ENCODE measurements at places on chromosomes 3 and 15.

GRCh38 chr3:19364148-19364547 is 215.8 kb downstream of the KCNH8 start:
- no peak for DNase-seq

GRCh38 chr3:189792046-189792929 is 161.1 kb downstream of the TP63 start:
- DNase-seq: no peak

GRCh38 chr3:144466114-144466513 is 494.5 kb downstream of the DIPK2A start:
- no peak for DNase-seq

GRCh38 chr15:52421029-52421428 is 107.7 kb downstream of the MYO5A start:
- DNase-seq: no peak

DNA sequence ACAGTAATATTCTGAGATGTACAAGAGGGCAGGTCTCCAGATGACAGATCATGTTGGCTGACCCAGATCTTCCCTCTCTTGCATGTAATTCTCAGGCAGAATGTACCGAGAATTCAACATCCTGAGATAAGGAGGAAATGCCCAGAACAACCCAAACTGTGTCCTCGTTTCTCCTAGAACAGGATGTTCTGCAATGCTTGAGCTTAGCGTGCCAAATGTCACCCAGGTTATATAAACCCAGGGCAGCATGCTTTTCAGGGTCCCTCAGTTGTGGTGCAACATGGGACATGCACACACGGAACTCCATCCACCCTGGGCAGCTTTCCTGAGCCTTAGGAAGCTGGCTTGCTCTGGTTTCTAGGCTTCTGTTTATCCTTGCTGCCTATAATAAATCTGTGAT is 102.1 kb upstream of the CMC1 start:
- no peak for DNase-seq

DNA sequence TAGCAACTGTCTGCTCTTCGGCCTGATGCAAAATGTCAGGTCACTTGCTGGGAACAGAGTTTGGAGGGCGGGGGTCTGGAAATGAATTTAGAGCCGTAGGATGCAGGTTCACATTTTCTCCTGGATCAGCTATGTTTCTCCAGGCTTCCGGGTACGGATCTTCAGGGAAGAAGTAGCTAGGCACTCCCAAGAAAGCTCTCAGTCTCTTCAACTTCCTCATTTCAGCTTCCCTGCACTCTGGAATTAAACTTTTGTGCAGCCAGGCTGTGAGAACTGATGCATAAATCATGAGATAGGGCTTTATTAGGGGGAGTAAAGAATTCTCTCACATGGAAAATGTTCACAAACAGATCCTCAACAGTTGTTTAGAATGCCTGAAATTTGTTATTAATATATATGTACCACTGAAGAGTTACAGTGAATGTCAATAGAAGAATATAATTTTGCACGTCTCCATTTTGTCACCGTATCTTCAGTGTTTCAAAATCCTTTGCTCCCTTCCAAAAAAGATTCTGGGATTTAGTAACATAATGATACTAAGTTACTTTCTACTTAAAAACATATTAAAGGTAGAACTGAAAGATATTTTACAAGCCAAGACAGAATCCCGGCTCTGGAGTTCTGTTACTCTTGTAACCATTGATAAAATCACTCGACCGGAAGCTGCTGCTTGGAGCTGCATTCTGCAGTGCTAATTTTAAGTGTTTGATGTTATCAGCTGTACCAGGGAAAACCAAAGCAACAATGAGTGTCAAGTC is 178.5 kb upstream of the P2RY1 start:
- no peak for DNase-seq

- DNase-seq: no peak
Measured at GRCh38 chr3:144380849-144381248, 409.2 kb downstream of the DIPK2A start.

DNA sequence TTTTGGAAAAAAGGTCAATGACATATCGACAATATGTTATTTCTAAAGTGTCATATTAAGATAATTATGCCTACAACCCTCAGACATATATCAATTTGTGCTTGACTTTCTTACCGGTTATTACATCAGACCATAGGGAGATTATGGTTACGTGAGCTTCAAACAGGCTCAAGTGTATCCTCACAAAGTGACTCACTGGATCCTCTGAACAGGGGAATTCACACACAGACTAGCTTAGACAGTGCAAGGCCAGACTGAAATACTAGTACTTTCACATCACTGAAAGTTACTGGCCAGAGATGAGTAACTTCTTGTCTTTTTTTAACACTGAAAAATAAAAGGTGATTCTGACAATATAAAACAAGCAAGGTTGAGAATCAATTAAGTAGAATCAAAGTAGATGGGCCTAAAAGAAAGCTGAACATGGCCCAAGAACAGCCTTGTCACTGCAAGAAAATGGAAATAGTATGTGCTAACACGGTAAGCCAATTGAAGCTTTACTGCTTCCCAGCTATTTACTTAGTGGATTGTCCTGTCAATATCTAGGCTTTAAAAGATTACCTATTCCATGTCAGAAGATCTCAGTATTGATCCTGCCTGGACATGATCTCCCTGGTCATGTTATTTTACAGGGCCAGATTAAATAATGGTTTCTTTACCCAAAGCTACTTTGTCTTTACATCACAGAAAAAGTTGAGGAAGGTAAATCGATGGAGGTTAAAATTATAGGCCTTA is 848.6 kb downstream of the ROBO1 start:
- peak; percentile 93 for DNase-seq

- DNase-seq: peak; percentile 78
Measured at GRCh38 chr3:24506966-24507775, 12.5 kb upstream of the THRB start.

DNA sequence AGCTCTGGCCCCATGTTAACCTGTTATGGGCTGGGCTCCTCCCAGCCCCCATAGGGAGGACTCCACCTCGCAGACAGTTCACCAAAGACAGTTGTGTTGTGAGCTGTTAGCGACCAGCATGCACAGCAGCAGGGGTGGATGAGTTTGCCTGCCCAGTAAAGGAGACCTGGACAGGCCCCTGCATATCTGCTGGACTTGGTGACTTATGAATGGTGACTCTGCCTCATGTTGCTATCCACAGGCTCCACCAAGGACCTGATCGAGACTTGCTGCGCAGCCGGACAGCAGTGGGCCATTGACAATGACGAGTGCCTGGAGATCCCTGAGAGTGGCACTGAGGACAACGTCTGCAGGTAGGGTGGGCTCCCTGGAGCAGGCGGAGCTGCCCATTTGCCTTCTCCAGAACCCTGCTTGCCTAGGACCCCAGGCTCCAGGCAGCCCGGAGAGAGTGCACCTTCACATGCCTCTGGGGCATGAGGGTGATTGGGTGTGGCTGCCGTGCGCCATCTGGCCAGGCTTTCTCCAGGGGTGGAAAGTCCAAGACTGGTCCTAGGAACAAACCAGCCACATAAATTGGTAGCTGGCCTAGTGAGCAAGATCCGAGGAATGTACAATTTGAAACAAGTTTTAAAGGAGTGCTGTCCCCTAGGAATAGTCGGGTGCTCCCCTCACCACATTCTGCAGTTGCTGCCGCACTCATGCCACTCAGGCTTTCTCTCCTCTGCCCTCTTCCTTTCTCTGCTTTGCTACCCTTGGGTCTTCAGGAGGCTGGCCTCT is 59.1 kb downstream of the FBLN2 start:
- DNase-seq: no peak

- no peak for DNase-seq
Measured at GRCh38 chr15:59116141-59116540, 11.2 kb downstream of the CCNB2 start.

DNA sequence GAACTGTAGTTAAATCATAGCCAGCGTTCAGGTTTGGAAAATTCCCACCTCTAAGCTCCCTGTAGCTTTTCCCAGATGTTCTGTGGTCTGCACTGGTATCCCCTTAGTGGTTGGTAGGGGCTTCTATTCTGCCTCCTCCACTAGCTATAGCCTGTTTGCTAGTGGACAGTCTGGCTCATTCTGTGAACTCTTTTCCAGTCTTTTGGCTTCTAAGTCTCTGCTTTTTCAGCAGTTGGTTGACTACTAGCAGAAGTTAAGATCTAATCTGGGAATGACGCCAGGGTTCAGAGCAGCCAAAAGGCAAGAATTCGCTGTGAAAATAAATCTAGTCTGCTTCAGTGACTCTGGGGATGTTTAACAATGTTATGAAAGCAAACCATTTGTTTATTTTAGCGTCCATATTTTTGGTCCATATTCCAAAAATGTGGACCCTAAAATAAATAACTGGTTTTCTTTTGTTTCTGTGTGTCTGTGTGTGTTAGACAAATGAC is 73.7 kb upstream of the WDR72 start:
- DNase-seq: peak; percentile 1

- DNase-seq: peak; percentile 93
Measured at GRCh38 chr15:62569460-62570404, 404.6 kb upstream of the C2CD4B start.

- DNase-seq: peak; percentile 30
Measured at GRCh38 chr15:95887666-95888390, 442.7 kb upstream of the NR2F2 start.

DNA sequence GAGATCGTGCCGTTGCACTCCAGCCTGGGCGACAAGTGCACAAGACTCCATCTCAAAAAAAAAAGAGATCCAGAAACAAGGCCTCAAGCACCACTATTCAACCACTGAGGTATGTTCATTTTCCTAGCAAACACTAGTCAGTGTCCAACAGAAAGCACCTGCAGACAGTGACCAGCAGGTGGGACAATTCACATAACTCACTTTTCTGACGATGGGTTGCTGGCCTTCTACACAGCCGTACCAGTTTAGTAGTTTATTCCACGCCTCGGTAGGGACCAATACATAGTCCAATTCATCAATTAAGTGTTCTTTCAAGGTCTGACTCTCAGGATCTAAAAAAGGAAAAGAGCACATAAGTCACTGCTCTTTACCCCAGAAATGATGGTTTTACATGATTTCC is 12.4 kb downstream of the USP4 start:
- DNase-seq: no peak

GRCh38 chr3:88263417-88264100 is 113.8 kb downstream of the C3orf38 start:
- DNase-seq: no peak

- DNase-seq: no peak
Measured at GRCh38 chr3:38332201-38332600, 14.4 kb upstream of the XYLB start.

DNA sequence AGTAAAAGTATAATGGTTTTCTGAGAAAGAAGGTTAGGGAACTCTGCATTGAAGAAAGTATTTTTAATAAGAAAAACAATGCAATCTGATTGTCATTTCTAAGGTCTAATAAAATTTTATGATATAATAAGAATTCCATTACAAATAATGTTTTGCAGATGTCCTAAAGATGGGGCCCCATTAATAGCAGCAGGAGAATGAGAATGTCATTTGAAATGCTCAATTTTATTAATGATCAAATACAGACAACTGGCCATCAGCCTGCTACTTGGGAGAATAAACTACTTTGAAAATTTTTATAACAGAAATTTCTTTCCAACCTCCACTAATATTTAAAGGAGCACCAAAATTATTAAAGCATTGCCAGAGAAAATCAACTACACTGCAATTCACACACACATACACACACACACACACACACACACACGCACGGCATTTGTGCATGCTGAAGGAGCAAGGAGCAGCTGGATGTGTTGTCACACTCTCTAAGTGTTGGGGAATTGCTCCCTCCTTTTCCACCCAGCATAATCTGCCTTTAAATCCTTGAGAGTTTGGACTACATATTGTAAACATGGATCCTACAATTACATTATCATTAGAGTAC is 109.5 kb downstream of the THRB start:
- no peak for DNase-seq

DNA sequence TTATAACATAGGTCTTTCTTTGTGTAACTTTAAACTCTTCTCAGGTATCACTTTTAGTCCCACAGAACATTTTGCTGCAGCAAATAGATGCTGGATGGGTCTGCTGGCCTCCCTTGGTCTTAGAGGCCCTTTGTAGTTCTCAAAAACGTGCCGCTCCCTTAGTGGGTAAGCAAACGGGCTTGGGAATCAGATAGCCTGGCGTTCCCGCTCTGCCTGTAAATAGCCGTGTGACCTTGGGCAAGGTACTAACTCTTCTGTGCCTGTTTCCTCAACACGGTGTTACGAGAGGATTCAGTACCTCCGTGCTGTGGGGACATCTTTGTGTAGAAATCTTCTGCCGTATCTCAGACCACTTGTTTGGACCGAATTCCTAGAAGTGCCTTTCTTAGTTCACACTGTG is 64.4 kb downstream of the DNAJB8 start:
- no peak for DNase-seq
